ENCODE measurements at places on chromosomes 6 and 20.

DNA sequence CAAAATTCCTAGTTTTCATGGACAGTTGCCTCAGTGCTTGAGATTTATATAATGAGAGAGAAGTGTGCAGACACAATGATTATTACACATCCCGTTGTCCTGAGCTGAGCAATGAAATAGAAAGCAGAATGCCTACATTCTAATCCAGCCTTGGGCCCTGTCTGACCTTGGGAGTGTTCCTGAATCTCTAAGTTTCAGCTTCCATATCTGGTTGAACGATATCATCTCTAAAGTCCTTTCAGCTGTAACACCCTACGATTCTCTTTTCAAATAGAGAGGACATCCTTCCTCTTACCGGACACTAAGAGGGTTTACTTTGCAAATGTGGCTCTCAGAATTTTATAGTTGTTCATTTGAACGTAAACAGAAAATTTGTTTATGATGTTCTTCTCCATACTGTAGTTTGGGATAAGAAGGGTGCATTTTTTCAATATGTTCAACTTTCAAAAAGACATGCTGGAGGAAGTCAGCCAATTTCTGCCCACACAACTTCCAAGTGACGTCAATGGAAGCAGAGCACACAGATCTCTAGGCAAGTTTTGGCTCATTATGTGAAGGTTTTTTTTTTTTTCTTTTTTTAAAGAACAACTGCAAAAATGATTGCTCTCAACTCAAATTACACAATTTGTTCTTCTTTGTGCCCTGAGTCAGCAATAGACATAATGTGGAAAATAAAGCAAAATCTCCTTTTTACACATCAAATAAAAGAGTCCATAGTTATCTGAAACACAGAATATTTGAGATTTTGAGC, 50.4 kb downstream of the PDE7B start:
- DNase-seq, result no peak

GRCh38 chr6:3732345-3733141, 19.0 kb downstream of the PXDC1 start:
- DNase-seq, result peak; percentile 51

DNA sequence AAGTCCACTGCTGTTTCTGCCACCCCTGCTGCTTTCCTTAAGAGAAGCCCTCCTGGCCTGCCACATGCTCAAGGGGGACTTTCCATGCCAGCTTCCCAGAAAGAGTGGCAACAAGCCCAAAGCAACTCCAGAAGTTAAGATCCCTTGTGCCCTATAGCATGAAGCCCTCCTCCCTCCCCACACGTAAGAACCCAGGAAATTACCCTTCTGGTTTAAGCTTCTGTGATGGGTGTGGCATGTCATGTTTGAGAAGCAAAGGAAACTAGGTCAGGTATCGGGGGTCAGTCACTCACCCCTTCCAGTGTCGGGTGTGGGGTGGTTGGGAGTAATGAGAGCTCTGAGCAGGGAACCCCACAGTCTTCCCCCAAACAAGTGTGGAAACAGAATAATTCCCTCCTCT, 196.1 kb downstream of the LRFN2 start:
- no peak for DNase-seq

DNA sequence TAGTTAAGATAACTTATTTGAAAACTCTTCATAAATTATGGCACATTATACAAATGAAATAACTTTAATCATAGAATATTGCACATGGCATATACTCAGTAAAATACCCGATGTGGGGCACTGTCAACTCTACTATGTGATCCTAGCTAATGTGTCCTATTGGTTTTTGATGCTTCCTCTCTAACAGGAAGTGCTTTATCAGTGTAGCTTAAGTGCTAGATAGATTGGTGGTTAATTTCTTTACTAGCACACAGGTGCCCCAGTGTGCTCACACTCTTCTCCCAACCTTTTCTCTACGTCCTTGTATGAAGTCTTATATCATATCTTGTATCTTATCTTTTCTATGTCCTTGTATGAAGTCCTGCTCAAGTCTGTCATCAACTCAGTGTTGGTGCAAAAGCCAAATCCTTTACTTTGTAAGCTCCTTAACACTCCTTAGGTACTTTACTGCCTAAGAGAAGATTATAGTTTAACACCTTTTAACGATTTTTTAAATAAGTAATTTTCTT, 358.9 kb downstream of the CENPW start:
- DNase-seq, result no peak

GRCh38 chr6:38239719-38240451, 399.8 kb downstream of the BTBD9 start:
- DNase-seq, result no peak

DNA sequence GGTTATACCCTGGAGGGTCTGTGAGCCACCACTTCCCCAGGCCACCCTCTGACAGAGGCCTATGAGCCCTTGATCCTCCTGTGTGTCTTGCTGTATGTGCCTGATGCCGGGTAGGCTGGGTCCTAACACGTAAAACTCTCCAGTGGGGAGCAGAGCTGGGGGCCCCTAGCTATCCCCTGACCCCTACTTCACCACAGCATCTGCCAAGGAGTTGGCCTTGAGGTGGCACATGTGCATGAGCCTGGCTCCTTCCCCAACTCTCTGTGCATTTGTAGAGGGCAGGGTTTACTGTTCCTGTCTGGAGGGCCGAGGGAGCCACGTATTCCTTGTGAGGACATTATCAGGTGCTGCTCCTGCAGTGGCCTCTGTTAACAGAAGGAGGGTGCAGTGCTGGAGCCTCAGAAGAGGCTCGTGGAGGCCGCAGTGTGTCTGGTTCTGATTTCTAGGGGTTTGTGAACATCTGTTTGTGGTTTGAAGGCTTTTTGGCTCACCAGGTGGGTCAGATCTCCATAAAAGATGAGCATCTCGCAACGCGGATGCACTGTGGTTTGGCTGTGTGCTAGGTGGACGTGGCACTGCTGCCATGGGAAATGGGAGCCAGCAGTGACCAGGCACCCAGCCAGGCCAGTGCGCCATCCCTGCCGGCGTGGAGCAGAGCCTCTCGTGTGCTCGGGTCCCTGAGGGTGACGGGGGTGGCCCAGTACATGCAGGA, 152.1 kb downstream of the DTNBP1 start:
- DNase-seq, result no peak

GRCh38 chr20:63254606-63255384, 532 bp upstream of the NKAIN4 start:
- DNase-seq, result no peak

DNA sequence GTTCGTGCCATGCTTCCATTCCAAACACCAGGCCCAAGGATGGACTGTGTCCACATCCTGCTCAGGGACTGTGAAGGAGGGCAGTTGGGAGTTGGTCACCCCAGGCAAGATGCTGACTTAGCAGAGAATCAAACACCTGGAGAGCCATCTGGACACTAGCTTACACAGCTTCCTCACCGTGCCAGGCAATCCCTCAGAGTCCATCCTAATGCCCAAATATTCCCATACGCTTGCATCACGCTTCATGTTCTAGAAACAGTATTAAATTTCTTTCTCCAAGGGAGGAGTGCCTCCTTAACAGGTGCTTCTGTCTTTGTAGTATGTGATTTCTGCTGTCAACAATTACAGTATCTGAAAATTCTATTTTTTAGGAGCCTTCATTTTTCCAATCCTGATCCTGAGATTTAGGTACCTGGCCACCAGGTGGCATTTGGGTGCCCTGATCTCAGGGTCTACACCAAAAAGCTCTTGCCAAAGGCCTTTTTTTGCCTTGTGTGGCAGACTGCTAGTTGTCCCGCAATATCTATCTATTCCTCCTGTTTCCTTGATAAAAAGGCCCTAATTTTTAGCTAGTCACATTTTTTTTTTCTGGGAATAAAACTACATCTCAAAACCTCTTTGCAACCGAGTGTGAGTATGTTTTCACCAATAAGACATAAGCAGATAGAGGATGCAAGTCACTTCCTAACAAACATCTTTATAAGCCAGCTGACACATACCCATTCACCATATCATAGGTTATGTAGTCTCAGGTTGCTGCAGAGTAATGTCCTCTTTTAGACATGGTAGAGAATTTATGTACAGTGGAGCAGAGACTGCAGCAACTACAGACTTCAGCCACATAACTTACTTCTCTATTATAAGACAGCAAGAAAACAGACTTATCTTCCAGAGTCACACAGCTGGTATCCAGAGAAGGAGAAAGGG, 85.0 kb downstream of the PREP start:
- no peak for DNase-seq
